ENCODE measurements at places on chromosomes 6 and 20.

DNA sequence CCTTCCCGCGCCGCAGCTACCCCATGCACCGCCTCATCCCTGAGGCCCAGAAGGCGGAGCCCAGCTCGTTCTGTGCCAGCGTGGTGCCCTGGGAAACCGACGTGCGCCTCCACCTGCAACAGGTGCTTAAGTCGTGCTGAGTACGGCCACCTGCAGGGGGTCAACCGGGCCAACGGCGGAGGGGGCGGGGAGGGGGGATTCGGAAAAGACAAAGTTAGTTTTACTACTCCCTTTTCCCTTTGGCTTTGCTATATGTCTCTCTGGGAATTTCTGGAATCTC is 168.9 kb downstream of the CDK19 start:
- DNase-seq = no peak

DNA sequence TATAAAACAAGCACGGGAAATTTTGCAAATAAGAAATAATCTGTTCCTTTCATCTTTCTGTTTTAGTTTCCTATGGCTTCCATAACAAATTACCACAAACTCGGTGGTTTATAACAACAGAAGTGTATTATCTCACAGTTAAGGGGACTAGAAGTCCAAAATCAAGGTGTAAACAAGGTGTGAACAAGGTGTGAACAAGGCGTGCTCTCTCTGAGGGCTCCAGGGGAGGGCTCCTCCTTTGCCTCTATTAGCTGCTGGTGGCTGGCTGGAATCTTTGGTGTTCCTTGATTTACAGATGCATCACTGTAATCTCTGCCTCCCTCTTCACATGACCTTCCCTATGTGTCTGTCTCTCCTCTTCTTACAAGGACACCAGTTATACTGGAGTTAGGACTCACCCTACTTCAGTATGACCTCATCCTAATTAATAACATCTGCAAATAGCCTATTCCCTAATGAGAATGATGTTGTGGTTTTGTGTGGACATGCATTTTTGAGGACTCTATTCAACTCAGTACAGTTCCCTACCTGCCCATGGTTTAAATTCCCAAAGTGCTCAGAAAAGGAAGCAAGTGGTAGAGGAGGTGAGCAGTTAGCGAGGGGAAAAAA is 17.5 kb upstream of the BMP5 start:
- peak; percentile 72 for DNase-seq

GRCh38 chr6:14462566-14462965 is 345.0 kb downstream of the CD83 start:
- no peak for DNase-seq

DNA sequence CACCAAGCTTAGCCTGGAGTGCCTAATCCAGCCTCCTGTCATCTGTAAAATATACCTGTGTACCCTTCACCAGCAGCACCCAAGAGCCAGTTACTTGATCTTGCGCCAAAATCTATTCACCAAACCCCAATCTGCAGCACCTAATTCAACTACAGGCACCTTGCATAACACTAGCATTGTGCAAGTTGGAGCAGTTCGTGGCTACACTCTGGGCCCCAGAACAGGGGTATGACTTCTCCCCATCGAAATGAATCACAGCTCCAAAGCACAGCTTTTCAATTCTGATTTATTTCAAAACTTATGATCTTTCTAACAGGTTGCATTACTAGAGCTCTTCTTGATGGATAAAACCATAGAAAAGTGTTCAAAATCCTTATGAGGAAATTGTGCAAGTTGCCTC is 100.4 kb upstream of the TCF21 start:
- DNase-seq = peak; percentile 25

DNA sequence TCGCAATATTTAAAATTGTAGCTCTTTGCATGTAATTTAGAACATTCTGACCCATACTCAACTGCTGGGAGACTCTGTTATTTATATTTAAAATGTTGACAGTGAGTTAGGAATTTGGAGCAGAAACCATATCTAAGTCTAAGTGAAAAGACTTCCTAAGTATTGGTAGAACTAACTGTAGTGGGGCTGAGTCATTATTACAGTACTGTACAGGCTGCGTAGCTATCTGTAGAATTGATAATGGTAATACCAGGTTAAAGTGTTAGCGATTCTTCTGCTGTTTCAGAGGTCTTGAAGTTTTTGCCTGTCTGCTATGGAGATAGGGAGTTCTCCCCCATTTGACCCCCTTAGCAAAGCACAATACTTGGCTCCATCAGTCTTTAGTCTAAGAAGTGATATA is 3.6 kb downstream of the TOP1 start:
- no peak for DNase-seq

GRCh38 chr6:35086636-35087360 is 54.3 kb downstream of the TCP11 start:
- no peak for DNase-seq

DNA sequence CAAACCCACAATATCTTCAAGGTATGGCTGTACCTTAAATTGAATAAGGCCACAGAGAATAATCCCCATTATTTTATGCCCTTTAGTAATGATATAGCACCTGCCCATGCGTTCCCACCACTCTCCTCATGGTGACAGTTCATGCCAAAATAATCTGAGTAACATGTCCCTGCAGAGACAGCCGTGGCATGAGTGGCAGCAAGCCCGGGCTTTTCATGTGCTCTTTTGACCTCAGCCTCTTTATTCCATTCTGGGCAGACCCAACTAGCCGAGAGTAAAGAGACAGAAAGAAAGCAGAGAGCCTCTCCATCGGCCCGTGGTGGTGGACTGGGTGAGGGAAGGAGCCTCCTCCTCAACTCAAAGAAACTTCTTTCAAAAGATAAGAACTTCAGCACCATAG is 19.9 kb upstream of the POPDC3 start:
- DNase-seq = no peak

DNA sequence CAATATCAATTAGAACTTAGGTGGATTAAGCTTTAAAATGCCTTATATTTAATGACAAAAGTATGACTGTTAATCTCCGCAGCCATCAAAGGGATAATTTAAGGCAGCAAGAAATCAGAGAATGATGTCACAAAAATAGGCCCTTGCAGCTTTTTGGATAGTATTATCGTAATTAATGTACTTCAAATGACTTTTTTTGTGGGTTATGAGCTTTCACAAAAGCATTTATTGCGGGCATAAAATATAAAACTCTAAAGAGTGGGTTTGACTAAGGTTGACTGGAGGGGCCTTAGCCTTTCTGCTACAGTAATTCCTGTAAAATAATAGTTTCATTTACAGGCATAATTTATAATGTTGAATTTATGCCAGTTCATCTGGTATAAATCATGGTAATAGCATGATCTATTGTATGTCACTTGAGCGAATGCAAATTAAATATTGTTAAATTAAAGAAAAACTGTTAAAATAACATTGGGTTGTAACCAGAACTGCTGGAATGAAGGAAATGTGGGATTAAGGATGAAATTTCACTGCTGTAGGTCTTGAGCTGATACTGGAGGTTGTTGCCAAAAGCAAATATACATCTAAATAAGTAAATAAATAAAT is 78.5 kb upstream of the ZFP64 start:
- no peak for DNase-seq

- no peak for DNase-seq
Observed at GRCh38 chr6:119493980-119494379, 144.4 kb upstream of the MAN1A1 start.

DNA sequence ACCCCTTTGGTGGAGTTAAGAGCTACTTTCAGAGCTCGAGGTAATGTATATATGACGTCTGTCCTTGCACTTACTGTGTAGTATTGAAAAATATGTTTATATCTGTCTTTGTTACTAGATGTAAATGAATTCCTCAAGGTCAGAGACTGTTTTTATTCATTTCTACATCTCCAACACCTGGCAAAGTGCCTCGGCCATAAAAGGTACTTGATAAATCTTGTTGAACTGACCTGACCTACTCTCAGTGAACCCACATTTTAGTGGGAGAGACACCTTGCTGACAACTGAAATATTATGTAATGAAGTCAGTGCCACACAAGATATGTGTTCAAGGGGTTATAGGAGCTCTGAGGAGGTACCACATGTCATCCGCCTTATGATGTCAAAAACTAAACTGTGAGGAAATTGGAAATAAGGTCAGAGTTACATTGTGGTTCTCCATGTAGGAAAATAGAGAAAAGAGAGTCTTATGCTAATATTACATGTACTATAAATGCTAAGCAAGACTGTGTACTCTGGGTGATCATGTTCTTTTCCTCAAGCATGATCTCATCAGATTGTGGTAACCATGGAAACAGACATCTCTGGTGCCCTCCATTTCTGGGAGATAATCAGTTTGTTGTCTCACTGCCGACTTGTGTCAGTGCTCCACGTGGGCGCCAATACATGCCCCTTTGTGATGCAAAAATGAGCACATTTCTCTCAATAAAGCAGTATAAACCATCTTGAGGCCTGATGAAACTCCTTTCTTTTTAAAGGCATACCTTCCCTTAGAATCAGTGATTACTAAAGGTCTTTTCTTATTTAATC is 5.7 kb upstream of the TMEM30A start:
- no peak for DNase-seq

- DNase-seq = peak; percentile 52
Observed at GRCh38 chr6:14765106-14765505, 480.8 kb upstream of the JARID2 start.

- DNase-seq = no peak
Observed at GRCh38 chr6:167336844-167337630, 12.2 kb downstream of the TTLL2 start.

DNA sequence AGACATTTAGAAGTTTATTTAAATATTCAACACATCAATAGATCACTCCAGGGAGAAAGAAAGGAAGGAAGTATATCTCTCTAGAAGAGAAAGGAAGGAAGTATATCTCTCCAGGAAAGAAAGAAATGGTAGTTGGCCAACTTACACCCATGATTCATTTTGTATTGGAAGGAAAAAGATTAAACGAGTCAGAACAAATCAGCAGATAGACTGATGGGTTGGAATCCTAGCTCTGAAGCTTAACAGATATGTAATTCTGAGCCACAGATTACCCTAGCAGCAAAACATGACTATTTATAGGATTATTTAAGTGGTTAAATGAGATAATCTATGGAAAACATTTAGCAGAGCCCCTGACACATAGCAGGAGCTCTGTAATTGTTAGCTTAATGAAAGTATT is 27.1 kb downstream of the COL12A1 start:
- no peak for DNase-seq

DNA sequence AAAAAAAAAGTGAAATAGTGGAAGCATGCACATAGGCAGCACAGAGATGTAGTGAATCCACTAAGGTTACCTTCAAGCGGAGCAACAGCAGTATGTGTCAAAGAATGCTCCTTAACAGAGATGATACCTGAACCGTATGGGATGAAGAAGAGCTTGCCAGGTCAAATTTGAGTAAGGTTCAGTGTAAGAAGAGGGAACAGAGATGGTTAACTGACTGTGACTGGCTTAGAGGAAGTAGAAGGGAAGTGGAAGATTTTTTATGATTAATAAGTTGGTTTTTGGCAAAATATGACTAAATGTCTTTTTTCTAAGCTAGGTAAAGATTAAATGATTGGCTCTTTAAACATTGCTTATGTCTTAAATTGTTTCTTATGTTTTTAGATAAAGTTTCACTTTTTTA is 52.6 kb upstream of the C20orf144 start:
- no peak for DNase-seq

- no peak for DNase-seq
Observed at GRCh38 chr20:4326195-4327065, 311.1 kb upstream of the RNF24 start.

- DNase-seq = peak; percentile 45
Observed at GRCh38 chr6:56292505-56293181, 45.3 kb upstream of the COL21A1 start.

DNA sequence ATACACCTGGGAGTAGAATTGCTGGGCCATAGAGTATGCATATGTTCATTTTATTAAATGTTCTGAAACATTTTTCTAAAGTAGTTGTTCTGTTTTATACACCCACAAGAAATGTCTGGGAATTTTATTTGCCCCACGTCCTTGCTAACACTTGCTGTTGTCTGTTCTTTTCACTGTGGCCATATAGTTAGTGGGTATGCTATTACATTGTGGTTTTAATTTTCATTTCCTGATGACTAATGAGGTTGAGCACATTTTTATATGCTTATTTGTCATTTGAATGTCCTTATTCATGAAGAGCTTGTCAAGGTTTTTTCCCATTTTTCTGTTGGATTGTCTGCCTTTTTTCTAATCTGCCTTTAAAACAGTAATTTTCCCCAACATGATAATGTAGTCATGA is 41.5 kb upstream of the TGM3 start:
- DNase-seq = peak; percentile 18

DNA sequence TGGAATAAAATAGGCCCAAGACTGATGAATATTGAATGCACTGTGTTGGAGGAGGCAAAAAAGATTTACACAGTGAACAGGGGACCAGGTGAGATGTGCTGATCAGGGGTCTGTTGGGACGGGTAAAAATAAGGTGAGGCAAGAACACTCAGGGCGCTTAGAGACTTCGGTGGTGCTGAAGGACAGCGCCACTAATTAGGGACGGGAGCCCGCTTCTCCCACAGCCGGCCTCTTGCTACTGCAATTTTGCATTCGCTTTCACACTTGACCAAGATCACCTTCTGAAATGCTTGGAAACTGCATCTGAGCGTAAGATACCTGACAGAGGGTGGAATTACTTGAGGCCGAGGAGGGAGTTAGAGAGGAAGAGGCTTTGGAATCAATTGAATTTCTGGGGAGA is 7.3 kb downstream of the TFAP2D start:
- no peak for DNase-seq

DNA sequence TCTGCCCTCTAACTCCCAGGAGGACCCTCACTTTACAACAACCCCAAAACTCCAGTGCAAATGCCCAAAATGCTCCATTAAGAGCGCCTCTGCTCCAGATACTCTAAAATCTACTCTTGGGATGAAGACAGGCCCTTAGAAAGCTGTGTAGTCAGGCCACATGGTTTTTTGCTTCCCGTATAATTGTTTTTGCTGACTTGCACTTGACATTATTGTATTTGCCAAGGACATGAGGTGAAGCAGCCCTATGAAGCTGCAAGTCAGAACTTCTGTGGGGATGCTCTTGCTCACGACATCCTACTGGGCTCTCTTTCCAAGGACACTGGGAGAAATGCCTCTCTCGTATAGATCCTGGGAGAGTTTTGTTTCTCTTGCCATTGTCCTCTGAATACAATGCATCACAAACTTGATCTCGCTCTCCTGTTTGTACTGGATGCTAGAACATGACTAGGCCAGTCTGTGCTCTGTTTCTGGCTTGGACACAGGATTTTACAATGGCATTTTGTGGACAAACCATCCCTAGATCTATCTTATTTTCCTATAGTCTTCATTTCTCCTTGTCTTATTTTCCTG is 177.2 kb upstream of the DTNBP1 start:
- no peak for DNase-seq

DNA sequence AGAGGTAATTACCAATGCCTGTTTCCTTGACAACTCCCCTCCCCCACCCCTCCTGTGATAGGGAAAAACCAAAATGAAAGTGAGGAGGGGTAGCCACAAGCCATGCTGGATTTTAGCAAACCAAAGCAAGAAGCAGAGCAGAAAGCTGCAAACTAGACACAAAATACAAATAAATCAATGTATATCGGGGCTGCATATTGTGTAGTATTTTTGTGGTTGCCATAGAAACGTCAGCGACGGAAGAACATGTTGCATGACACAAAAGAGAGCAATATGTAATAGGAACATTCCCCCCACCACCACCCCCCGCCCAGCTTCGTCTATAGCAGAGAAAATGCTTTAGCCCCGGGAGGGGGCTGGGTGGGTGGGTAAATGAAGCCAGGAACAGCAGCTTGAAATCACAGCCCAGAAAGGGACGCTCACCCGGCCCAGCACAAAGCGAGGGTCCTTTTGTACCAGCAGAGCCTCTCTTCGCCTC is 548 bp downstream of the AGPAT4 start:
- peak; percentile 54 for DNase-seq

Measured in foreskin fibroblast (primary cell).